Ureter (tissue), 1 donor: ENCODE measurements at places on chromosomes 6 and 20.
A peak's percentile ranks its signal among the peaks of the same experiment; 100 is the strongest.

GRCh38 chr6:36120539-36120938 lies 9.8 kb upstream of the MAPK13 start:
- DNase-seq = no peak

GRCh38 chr20:61951695-61952533 lies 113.8 kb downstream of the TAF4 start:
- peak; percentile 29 for DNase-seq

- no peak for DNase-seq
These were observed 131.3 kb downstream of the C6orf118 start for GRCh38 chr6:165178056-165178455.

DNA sequence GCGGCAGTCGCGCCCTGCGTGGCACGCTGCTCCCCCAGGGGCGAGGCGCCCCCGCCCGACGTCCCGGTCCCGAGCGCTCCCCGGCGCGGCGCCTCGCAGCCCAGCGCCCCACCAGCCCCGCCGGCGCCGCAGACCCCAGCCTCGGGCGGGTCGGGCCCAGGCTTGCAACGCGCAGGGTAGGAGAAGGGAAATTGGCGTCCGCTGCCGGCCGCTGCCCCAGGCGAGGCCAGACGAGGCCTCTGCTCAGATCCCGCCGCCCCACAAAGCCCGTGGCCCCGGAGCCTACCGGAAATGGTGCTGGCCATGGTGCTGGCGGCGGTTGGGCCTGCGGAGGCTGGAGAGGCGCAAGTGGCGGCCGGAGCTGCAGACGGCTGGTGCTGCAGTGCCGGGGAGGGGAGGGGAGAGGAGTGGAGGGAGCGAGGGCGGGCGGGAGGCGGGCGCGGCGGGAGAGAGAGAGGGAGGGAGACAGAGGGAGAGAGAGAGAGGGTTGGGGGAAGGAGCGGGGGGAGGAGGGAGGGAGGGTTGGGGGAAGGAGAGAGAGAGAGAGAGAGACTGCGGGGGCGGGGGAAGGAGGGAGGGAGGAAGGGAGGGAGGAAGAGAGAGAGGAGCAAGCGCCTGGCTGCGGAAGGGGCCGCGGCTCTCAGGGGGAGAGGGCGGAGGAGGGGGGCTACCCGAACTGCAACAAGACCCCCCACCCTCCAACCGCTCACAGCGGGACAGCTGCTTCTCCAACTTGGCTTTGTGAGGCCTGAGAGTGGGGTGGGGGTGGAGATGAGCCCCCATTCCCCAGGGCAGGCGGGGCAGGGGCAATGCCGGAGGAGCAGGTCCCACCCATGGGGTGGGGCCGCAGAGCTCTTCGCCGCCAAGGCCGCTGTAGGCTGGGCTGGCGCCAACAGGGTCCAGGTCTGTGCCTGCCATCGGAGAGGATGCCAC lies at the start of gene STMN3:
TSS of gene STMN3 (minus strand) at position 384 of the 933 bp plus-strand sequence. CDS start at position 305, 79 bp downstream.
- peak; percentile 90 for DNase-seq

DNA sequence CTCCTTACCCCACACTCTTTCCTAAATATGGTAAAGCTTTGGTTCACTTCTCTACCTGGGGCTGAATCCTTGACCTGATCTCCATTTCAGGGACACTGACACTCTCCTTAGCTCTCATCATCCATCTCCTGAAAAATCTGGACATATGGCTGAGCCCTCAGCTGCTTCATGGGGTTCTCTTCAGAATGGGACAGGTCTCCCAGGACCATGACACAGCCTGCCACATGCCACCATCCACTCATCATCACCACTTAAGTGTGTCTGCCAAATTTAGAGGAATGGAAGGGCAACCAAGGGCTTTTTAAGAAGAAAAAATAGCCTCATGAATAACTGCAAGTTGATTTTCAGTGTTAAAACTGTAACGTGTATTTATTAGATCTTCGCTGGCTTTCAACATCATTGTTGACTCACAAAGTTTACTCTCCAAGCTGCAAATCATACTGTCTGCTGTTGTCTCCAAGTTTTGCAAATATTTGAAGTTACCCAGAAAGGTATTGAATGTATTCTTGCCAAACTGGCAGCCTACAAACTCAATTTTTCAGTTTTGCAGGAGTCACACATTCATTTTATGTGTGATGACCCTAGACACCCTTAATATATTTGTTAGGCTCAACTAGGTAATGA lies 41.1 kb downstream of the HS3ST5 start:
- DNase-seq = no peak

- no peak for DNase-seq
These were observed 99.1 kb upstream of the IRAK1BP1 start for GRCh38 chr6:78768271-78768670.
